ENCODE measurements at places on chromosomes 7 and 10. TPM values are rescaled to one million over a fixed set of nuclear protein-coding genes. Genes with fewer than 3 reads are reported as not detected.

HOXA2 gene
- total RNA-seq: 0.39 TPM

NEURL1 gene
- total RNA-seq: under 0.01 TPM

CLIP2 gene
- total RNA-seq: 28.8 TPM

CRPPA gene
- 1.2 TPM for total RNA-seq

PNLIP gene
- not detected for total RNA-seq

TDRD1 gene
- not detected for total RNA-seq

All from dermis microvascular lymphatic vessel endothelial cell (primary cell).